Uterus (tissue), 4 donors: ENCODE measurements at places on chromosomes 11 and 22. TPM values are rescaled to one million over a fixed set of nuclear protein-coding genes. Genes with fewer than 3 reads are reported as not detected.

OR52I1 gene
- total RNA-seq: not detected

ART1 gene
- not detected for total RNA-seq

CARD18 gene
- total RNA-seq: not detected

PLAAT5 gene
- 3.7 TPM for total RNA-seq

ABCG4 gene
- 2.7 TPM for total RNA-seq

ENTHD1 gene
- total RNA-seq: not detected

KCNA4 gene
- 5.7 TPM for total RNA-seq

DNA sequence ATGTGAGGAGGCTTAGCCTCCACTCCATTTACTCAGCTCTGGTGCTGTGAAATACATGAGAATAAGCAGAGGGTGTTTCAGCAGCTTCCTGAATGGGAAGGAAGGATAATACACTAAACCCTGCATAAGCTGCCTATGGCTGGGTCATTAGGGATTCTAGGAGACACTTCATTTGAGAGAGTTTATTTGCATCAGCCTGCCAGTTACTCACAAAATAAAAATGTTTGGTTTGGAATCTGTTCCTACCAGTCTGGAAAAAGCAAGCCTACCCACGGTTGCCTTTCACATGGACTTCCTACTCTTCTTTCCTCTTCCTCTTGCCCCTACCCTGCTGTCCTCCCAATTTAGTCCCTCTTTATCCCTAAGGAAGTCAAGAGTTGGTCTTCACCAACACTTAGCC is 20.5 kb downstream of the SLC1A2 start:
- DNase-seq: no peak

GRCh38 chr22:26922806-26923205 is 265.4 kb downstream of the MIAT start:
- no peak for DNase-seq

- DNase-seq: peak; percentile 55
Observed at GRCh38 chr11:76910620-76911414, 50.1 kb downstream of the ACER3 start.
